ENCODE measurements at places on chromosomes 5 and 9.

- no peak for DNase-seq
Observed at GRCh38 chr5:80210014-80210413, 45.8 kb downstream of the SERINC5 start.

DNA sequence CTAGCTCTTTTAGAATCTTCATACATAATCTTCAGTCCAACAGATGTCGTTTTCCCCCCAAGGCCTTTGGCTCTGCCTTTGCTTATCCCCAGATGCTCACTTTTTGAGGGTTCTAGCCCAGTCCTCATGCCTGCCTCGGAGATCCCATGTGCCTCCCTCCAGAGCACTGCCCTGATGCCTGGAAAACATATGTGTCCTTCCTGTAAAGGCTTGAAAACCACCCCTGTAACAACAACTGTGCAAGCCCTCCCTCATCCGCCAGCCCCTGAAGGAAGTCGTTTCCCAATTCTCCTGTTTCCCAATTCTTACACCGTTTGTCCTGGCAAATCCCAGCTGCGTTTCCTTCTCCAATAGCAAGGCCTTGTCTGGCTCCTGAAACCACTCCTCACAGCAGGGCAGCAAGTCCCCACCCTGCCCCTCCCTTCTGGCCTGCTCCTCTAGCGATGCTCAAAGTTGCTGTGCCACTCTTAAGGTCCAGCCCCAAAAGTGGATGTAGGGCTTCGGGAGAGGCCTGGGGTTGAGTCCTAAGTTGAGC, 52.2 kb downstream of the SLC36A1 start:
- DNase-seq: no peak

DNA sequence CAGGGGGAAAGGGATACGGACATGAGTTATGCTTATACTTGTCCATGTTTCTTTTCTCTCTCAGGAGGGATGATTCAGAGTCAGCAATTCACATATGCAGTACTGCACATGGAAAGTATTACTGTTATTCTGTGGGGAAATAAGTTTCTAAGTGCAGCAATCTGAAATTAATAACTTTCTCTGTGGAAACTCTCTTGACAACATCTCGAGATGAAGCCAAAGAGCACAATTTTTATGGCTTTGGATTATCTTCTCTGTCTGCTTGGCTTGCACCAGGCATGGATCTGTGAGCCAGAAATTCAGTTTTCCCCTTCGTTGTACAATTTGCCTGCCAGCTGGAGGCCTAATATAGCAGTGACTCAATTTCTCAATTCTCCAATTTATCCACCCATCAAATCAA, 2.5 kb upstream of the NDFIP1 start:
- DNase-seq: no peak

- no peak for DNase-seq
Observed at GRCh38 chr5:103041071-103041676, 78.8 kb downstream of the GIN1 start.

- no peak for DNase-seq
Observed at GRCh38 chr9:86731511-86732063, 215.7 kb downstream of the GAS1 start.

GRCh38 chr9:113125386-113126035, 25.3 kb upstream of the SLC31A2 start:
- DNase-seq: no peak

DNA sequence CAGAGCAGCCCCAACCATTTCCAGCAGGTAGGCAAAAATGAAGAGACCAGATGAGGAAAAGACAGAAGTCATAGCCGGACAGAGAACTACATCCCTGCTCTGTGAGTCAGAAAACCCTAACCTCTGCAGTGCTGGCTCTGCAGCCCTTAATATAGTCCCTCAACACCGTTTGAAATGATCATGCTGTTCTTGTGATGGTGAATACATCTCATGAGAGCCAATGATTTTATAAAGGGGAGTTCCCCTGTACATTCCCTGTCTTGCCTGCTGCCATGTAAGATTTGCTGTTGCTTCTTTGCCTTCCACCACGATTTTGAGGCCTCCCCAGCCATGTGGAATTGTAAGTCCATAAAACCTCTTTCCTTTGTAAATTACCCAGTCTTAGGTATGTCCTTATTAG, 216.8 kb upstream of the RFX3 start:
- no peak for DNase-seq

GRCh38 chr5:11384441-11385250, 519.6 kb downstream of the CTNND2 start:
- DNase-seq: no peak

GRCh38 chr5:968881-969280, 39.7 kb upstream of the NKD2 start:
- no peak for DNase-seq

DNA sequence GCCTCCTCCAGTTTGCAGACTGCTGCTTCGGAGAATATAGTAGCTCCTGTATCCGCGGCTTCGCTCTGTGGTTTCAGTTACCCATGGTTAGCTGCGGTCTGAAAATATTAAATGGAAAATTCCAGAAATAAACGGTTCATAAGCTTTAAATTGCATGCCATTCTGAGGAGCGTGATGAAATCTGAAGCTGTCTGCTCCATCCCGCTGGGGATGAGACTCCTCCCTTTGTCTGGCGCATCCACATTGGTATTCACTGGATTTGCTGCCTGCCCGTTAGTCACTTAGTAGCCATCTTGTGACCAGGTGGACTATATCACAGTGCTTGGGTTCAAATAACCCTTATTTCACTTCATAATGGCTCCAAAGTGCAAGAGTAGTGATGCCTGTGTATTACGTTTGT, 36.3 kb downstream of the MSX2 start:
- no peak for DNase-seq

- DNase-seq: no peak
Observed at GRCh38 chr5:54799645-54800044, 185.7 kb downstream of the ESM1 start.

GRCh38 chr5:64987768-64988167, 219.0 kb downstream of the CWC27 start:
- DNase-seq: no peak

DNA sequence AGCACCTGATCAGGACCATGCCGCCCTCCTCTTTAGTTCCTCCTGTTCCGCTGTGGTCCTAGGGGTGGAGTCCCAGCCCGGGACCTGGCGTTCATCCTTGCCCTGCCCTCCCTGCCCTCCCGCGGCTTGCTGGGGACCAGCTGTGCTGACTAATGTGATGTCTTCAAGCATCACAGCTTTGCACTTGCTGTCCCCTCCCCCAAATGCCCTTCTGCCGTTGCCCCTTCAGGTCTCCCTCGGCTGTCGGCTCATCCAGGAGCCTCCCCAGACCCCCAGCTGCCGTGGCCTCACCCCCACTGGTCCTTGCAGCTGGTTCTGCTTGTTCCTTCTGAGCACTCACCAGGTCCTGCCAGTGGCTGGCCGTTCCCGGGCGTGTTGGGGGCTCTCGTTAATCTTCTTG, 19.9 kb downstream of the RXRA start:
- DNase-seq: no peak

DNA sequence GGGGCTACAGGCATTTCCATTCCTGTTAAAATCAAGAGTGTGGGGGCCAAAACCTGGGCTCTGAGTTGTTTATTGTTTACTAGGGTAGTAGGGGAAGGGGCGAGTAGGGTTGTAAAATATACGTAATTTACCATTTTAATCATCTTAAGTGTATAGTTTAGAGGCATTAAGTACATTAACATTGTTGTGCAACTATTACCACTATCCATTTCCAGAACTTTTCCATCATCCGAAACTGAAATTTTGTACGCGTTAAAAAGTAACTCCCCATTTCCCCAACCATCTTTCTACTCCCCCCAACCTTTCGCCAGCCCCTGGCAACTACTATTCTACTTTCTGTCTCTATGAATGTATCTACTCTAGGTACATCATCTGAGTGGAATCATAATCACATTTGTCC, 3.6 kb upstream of the FOXD1 start:
- DNase-seq: no peak

GRCh38 chr9:105466898-105467455, 19.1 kb downstream of the FSD1L start:
- DNase-seq: no peak

- DNase-seq: no peak
Observed at GRCh38 chr5:111774525-111774924, 17.5 kb upstream of the NREP start.

GRCh38 chr5:169629847-169630548, 7.1 kb upstream of the DOCK2 start:
- no peak for DNase-seq

DNA sequence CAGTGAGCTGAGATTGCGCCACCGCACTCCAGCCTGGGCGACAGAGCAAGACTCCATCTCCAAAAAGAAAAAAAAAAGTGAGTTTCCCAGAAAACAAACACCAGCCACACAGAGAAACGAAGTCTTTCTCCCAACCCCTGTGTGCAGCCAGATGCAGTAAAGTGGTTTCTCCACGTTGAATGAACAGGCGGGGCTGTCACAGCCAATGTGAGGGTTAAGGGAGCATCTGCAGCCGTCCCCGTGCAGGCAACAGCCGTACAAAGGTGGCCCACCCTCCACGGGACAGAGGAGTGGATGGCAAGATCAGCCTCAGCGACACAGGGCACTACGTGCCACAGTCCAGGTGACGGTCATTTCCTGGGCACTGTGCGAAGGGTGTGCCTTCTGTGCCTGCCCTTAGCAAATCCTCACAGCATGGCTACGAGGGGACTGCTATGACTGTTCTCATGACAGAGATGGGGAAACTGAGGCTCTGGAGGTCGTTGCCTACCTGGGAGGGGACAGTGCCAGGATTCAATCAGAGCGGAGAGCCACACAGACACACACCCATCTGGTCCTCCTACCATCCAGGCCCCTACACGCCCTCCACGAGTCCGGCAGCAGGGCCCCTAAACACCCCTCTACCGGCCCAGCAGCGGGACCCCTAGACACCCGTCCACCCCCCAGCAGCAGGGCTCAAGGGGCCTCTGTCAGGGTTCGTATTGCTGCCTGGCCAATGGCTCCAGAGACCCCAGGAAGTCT, 2.3 kb downstream of the VAV2 start:
- no peak for DNase-seq

- no peak for DNase-seq
Observed at GRCh38 chr9:134167530-134167931, 3.2 kb upstream of the RNU6ATAC start.

GRCh38 chr9:90909225-90909624, 107.6 kb downstream of the SYK start:
- no peak for DNase-seq

DNA sequence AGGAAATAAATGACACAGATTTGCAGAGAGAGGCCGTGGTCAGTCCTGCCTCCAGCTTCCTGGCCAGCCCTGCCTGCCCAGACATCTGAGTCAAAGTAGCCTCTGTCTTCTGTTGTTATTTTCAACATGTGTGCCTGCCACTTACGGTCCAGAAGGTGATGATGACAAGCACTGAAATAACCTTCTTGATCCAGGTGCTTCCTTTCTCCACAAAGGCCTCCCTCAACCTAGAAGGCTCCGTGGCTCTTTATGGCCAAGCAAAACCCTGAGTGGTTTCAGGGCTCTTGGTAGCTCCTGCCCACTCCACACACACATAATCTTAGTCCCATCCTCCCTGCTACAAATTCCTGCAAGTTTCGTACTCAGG, 34.1 kb upstream of the SLC6A19 start:
- no peak for DNase-seq

GRCh38 chr9:110049699-110050450, 158.1 kb downstream of the C9orf152 start:
- peak; percentile 1 for DNase-seq

DNA sequence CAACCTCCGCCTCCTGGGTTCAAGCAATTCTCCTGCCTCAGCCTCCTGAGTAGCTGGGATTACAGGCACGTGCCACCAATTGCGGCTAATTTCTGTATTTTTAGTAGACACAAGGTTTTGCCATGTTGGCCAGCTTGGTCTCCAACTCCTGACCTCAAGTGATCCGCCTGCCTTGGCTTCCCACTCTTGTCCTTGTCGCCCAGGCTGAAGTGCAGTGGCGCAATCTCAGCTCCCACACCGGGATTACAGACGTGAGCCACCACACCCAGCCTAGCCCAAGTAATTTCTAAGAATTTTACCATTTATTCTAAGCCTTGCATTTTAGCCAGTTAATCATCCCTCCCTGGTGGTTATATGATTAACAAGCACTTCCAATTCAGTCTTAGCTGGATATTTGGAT, 11.0 kb downstream of the NAIP start:
- DNase-seq: no peak

DNA sequence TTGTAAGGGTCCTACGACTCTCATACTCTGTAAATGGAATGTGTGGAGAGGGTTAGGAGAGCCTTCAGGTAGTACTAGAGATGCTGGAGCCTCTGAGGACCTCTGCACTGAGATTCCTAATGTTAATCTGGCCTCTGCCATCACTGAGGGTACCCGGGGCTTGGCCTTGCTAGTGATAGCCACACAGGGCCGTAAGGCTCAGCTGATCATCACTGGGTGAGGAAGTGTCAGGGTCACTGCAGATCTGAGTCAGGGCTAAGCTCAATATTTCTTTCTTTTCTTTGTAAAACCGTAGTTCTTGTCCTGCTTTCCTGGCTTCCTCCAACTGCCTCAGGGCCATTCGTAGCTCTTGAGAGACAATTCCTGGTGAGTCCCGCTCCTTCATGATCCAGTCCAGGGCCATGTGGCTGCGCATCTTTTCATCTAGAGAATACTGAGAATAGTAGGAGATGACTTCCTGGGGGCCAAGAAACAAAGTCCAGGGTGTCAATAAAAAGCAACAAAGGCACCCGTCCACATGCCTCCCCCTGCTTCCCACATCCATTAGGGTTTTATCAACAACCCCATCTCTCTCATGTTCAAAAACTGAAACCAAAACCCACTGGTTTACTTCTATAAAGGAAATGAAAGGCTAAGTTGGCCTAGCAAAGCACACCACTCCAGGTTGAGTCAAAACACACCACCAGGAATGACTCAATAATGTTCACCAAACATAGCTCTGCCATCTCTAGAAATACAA, 47.7 kb downstream of the LIX1 start:
- DNase-seq: no peak

DNA sequence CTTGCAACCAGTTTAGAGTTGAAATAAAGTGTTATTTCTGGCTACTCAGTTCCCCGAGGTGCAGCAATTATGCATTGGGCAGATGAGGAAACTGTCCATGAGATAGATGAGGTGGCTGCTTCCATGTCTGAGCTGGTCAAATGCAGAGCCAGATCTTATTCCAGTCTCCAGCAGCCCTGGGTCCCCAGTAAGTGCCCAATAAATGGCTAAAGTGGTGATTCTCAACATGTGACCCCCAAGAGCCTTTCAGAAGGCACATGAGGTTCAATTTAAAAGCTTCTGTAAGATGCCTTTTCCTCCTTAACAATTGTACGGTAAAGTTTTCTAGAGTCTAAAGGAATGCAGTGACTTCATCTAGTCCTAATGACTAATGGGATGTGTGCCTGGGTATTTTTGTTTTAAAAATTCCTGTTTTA, 17.5 kb downstream of the ATOX1 start:
- no peak for DNase-seq

DNA sequence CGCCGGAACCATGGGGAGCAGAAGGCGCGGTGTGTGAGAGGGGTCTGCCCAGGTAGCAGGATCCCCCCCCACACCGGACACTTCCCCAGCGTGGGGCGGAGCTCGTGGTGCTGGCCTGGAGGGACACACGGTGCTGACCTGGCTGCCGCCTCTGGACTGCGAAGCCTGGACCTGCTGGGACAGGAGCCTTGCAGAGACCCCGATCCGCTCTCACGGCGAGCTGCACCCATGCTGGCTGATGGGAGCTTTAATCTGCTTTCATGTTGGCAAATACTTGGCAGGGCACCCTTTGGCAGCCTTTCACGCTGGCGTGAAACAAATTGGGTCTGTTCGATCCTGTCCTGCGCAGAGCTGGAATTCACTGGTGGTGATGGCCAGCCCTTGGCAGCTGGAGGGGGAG, 7.4 kb downstream of the NKD2 start:
- DNase-seq: no peak

Measured in activated CD8-positive, alpha-beta memory T cell treated with anti-CD3 and anti-CD28 coated beads for 1 hour (primary cell).